ENCODE measurements at places on chromosomes 1 and 21.
A peak's percentile ranks its signal among the peaks of the same experiment; 100 is the strongest.

DNA sequence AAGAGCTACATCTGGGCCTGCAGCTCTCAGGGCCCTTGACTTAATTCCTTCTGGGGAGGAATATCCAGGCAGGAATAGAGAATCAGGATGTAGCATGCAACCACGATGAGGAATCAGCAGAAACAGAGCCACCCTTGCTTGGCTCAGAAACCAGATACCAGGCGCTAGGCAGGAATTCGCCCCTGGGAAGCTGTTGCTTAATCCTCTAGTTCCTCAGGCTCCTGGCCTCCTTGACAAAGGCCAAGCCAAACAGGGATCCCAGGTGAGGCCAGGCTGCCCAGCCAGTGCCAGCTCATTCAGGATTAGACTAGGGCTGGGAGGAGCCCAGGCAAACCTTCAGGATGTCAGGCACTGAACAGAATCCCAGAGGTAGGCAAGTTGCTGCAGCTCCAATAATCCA, 48.2 kb upstream of the IRF2BP2 start:
- no peak for DNase-seq

DNA sequence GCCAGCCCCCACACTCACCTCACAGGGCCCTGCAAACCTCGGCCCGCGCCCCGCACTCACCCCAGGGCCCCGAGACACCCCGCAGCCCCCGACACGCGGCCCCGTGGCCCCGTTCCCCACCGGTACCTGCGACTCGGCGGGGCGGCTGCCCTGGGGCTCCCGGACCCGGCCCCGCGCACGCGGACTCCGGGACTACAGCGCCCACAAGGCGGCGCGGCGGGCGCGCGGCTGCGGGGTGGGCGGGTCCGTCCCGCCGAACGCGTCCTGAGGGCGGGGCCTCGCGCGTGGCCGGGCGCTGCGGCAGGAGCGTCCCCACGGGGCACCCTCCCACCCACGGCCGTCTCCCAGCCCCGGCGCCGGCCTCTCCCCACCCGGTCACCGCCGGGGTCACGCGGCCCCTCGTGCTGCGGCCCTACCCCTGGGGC, at the start of gene SLC19A1:
SLC19A1 (minus strand) TSS at position 199 of the 425 bp plus-strand sequence. CDS start 4,481 bp downstream, outside the sequence.
- DNase-seq = peak; percentile 81

DNA sequence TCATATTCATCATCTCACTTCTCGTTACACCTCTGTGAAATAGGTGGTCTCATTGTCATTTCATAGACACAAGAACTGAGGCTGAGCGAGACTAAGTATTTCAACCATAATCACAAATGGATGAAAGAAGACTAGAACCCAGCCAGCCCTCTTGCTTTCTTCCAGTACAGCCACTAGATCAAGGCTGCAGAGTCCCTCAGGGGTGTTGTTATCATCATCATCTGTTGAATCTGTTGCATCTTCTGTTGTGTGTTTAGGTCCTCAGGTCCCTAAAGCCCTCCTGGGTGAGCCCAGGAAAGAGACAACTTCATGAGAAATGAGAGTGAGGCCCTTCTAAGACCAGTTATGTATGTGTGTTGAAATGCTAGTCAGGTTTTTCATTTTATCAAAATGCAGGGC, 86.6 kb upstream of the ZNF326 start:
- no peak for DNase-seq

- DNase-seq = no peak
These were observed 147.5 kb upstream of the SPATA6 start for GRCh38 chr1:48619539-48619938.

DNA sequence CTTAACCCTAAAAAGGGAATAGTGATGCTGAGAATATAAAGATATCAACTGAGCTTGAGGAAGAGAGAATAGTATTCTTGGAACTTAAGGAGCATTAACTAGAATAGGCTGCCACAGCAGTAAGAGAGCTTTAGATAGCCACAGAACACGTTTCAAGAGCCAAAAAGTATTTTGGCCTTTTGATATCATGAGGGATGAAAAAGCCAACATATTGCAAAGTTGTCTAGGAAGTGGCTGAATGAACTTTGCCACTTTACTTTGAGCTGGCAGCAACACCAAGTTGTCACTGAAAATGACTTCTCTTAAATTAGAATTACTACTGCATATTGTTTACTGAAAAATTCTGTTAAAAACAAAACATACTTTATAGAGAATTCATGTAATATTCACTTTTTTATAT, 1476.2 kb downstream of the MRPL39 start:
- no peak for DNase-seq

DNA sequence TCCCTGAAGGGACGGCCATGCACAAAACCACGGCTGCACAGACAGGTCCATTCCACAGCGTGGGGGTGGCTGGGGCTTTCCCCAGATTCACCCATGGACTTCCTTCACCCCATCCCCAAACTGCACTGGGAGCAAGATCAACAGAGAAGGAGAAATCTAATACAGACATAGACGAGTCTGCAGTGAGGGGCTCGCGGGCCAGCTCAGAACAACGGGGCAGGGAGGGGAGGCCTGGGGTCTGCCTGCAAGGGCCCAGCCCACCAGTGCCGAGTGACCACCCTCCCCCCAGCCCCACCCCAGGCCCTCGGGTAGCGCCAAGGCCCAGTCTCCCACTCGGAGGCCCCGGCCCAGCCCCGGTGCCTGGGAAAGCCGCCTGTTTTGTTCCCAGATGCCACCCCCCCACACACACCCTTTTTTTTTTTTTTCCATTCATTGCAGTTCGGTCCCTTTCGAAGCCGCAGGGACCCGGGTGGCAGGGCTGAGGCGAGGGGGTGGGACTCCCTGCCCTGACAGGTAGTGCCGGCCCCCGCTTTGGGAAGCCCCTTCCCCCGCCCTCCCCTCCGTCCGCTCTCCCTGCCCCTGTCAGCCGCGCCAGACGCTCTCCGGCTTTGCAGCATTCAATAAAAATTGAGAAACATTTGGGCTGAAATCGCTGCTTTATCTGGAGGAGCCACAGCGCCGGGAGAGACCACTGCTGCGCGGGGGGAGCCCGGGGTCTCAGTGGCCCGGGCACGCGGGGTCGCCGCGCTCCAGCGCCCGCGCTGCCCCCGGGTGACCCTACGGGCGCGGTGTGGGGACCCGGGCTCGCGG, 543 bp upstream of the EPHB2 start:
- peak; percentile 54 for DNase-seq

DNA sequence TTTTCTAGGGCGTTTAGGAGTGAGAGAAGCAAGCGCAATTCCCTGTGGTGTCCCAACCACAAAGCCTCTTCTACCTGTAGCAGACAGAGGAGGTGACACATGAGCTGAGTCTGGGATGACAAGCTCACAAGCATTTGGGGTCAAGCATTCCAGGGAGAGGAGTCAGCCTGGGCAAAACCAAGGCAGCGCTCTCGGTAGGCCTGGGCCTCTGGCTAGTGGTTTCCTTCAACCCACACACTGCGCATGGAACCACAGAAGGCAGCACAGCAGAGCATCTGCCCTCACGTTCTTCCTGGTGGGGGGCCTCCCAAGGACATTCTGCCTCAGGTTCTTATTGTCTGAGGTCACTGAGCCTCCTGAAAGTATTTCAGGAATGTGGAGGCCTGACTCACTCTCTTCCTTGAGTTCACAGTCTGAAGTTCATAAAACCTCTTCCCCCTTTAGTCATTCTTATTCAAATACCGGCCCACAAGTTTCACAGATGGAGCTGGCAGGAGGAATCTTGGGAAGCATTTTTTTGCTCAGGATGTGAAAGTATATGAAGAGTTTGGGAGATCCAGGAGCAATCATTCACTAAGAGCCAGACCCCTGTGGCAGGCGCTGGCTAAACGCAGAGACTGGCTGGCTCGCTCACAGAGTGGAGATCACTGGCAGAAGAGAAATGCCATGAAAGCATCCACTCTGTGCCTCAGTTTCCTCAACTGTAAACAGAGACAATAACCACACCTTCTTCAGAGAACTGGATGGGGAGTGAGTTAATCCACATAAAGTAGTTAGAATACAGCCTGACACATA, 26.8 kb downstream of the CCN1 start:
- no peak for DNase-seq

- DNase-seq = no peak
These were observed 222.4 kb downstream of the LRRC40 start for GRCh38 chr1:69982992-69983391.

DNA sequence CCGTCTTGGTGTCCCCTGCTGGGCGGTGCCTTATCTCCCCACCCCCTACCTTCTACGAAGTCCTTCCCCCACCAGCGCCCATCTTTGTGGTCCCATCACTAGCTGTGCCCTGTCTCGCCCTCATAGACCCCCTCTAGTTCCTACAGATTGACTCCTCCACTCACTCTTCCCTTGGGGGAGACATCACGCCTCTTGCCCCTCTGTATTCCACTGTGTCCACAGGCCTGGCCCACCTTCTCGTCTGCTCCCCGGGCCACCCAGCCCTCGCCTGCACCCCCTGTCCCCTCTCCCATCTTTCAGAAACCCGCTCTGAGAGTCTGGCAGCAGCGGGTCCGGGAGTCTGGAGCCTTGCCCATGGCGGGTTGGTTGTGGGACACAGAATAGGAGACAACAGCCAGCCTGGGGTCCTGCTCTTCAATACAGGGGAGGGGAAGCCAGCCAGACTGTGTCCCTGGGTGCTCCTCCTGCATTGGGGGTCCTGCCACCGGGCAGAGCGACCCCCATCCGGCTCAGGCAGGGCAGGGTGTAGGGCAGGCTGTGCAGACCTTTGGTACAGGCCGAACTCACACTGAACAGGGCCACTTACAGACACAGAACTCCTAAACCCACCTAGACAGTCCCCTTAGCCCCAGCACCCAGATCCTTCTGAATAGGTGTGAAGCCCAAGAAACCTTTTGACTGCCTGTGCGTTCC, 1.1 kb downstream of the RNF187 start:
- DNase-seq = no peak

DNA sequence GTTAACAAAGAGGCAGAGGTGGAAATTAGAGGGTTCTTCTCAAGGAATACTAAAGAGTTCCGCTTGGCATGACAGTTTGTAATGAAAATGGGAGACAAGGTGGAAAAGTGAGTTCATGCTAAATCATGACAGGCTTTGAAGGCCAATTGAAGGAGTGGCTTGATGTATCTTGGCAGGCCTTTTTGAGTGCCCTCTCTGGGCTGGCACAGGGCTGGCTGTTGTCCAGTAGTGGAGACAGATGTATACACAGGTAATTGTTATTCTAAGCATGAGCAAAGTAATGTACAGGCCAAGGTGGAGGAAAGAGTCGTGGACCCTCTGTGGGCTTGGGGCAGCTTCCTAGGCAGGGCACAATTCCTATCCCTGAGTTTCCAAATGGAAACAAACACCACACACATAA, 196.7 kb upstream of the GALNT2 start:
- DNase-seq = no peak

GRCh38 chr1:3683992-3684391, 31.7 kb downstream of the TP73 start:
- no peak for DNase-seq

DNA sequence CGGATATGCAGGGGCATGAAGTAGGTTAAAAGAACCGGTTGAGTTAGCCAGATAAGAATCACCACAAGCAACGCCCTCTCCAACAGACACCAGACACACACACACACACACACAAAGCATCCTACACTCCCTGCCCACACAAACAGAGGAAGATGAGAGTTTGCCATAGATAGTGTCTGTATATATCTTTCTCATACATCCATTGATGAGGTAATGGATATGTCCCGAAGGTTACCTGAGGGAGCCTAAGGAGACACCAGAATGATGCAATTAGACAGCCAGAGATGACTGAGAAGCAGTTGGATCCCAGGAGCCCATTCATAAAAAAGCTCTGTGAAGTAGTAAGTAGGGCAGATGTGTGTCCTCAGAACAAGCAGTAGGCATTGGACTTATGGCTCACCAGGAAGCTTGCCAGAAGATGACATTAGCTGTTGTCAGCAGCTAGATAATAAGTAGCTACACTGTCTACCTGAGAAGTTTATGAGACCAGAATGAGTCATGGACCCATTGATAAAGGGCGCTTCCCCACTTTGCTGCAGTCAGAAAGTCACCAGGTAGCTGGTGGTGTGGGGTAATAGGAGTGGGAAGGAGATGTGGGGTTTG, 247.0 kb downstream of the KCNT2 start:
- DNase-seq = no peak

GRCh38 chr1:244830639-244831038, 4.8 kb upstream of the COX20 start:
- no peak for DNase-seq

DNA sequence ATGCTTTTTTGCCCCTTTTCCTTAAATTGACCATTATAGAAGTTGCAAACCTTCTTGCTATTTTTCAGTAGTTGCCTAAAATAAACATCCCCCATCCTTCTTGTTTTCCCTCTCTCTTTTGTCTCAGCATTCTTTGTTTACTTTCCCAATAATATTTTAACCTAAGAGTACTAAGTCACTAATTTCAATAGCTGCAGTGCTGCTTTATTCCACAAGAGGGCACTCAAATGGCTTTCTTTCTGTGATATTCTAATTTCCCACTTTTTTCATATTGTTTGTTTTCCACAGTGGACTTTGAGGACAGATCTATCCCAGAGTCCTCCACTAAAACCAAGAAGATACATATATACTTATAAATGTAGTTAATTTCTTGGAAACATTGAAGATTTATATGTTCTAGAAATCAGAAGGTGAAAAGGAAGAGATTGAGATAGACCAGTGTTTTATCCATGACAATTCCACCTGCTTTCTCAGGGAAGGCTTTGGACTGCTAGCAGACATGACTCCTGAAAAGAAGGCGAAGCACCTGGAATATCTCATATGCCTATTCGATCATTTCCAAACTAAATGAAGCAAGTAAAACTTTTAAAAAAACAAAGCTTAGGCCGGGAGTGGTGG, 104.8 kb upstream of the GRIK1 start:
- no peak for DNase-seq

- no peak for DNase-seq
These were observed 40.9 kb downstream of the CYP4A11 start for GRCh38 chr1:46900401-46900800.

- no peak for DNase-seq
These were observed 49.8 kb downstream of the POU2F1 start for GRCh38 chr1:167270349-167271092.

- no peak for DNase-seq
These were observed 274.6 kb downstream of the LRRC7 start for GRCh38 chr1:69842326-69842725.

GRCh38 chr21:14968821-14969220, 96.0 kb downstream of the NRIP1 start:
- DNase-seq = no peak

DNA sequence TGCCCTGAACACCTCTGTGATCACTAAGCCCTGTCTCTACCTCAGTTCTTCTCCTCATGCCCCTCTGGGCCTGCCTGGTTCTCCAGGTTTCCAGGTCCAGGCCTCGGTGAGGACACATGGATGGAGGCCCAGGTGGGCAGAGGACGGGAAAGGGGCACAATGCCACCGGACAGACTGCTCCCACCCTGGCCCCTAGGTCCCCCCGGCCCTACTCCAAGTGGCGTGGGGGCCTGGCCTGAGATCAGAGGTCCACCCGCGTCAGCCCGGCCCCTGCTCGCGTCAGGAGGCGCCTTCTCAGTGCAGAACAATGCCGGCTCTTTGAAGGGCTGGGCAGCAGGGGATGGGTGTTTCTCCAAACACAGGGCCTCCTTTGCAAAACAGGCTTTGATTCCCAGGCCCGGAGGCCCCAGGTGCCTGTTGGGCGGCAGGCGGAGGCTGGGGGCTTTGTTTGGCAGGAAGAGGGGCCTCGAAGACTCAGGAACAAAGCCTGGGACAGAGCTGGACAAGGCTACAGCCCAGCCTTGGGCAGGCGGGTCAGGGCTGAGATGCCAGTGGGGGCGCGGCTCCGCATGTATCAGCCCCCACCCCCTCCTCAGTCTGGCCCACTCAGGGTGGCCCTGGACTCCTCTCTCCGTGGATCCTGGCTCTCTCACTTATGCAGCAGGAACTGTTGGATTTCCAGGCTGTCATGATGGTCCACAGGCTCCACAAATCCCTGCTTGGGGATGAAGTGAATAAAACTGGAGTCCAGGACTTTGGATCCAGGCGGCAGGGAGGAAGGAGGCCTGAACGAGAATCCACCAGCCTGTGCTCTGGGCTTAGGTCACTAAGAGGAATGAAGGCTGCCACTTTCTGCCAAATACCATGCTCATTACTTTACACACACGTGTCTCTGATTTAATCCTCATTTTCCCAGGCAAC, 77.4 kb upstream of the SLC2A1 start:
- DNase-seq = no peak
